Spinal cord (tissue), 10 donors: ENCODE measurements at places on chromosomes 4 and X. TPM values are rescaled to one million over a fixed set of nuclear protein-coding genes. Genes with fewer than 3 reads are reported as not detected.

The SCML2 gene
- 5.8 TPM for total RNA-seq

The FRMD7 gene
- 0.59 TPM for total RNA-seq

DNA sequence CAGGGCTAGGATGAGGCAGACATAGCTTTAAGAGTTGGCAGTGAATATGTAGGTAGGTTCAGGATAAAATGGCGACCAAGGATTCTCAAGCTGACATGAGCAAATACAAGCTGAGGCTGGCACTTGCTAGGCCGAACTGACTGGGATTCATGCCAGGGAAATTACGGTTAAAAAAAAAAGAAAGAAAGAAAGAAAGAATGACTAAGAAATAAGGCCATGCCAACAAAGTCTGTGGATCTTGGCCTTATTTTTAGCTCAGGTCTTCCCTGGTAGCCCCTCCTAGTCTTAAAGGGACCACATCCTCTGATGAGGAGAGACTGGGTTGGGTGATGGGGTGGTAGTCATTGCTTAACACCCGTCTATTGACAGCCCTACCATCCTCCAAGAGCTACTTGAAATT, 64.4 kb upstream of the KLHL13 start:
- no peak for DNase-seq

GRCh38 chrX:13805241-13805640, 11.7 kb downstream of the GPM6B start:
- no peak for DNase-seq

DNA sequence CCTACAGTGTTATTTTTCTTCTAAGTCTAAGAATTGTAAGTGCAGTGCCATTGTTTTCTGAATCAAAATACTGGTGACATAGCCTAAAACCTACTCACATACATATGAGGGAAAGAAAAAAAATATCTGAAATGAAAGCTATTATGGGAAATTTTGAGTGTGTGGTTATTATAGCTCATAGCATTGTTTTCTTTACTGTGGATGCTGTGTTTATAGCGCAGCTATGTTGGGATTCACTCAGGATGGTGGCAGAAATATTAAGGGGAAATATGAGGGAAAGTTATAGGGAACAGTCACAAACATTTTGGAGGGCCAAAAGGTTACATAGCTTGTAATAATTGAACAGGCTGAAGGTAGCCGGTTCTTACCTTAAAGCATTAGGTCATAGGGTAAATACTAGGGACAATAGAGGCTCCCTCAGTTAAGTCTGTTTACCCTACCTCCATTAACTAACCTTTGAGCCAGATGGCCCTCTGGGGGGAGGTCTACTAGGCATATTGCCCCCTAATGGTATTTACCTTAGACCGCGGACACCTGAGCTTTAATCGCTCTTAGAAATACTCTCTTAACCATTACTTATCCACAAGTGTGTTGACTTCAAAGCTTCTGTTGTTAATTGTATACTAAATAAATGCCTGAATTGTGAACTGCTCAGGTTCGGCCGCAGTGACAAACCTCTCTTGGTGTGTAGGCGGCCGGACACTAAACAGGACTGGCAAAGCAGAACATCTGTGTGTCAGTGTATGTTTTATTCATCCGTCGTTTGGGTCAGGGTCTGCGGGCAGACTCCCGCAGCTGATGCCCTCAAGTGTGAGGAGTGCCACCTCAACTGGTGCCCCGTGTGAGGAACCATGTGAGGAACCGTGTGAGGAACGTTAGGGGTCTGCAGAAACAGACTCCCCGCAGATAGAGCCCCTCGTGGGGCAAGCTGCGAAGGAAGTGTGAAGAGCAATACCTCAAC, 21.3 kb upstream of the SULT1B1 start:
- DNase-seq, result no peak

DNA sequence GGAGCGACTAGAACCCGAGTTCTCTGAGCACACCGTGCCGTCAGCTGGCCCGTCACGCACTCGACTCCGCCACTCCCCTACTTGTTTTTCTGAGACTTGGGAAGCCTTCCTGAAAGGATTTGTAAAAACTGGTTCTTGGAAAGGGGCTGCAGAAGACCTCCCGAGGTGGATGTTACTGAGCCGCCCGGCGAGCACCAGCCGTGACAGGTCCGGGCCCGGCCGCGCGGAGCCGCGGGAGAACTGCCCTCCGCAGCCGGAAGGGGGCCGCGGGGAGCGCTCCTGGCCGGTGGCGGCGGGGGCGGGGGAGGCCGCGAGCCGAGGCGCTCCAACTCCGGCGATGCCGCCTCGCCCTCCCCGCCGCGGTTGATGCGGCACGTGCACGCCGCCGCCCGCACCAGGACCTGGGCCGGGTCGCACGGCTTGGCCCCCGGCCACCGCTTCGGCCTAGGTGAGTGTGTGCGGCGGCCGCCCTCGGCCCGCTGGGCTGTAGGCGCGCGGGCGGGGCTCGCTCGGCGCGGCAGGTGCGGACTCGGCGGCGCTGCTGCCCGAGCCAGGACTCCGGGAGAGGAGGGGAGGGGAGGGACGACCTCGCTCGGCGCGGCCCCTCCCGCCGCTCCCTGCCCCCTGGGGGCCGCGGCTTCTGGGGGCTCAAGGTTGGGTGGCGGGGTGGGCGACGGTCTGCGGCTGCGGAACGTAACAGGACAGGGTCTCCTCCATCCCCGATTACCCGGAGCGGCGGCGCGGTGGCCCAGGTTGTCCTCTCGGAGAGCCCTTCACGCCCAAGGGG, 1.7 kb downstream of the SPRY1 start:
- DNase-seq, result no peak

GRCh38 chr4:108168671-108169523, at the start of gene LEF1:
TSS of gene LEF1 (minus strand) at chr4:108168932. CDS start at chr4:108167767, 1,165 bp downstream.
- no peak for DNase-seq

DNA sequence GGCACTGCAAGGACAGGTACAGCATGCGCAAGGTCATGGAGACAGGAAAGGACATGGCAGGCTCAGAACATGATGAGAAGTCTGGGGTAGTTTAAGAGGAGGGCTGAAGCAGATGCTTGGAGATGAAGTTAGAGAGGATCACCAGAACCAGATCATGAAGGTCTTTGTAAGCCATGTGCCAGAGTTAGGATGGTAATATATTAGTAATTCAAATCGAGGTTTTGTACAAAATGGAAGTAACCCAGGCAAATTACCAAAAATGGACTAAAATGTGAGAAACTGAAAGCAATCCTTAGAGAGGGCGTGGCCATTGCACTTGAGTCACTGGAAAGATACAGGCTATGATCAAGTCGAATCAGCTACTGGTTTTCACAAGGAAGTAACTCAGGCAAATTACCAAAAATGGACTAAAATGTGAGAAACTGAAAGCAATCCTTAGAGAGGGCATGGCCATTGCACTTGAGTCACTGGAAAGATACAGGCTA, 13.5 kb downstream of the RXFP1 start:
- no peak for DNase-seq

DNA sequence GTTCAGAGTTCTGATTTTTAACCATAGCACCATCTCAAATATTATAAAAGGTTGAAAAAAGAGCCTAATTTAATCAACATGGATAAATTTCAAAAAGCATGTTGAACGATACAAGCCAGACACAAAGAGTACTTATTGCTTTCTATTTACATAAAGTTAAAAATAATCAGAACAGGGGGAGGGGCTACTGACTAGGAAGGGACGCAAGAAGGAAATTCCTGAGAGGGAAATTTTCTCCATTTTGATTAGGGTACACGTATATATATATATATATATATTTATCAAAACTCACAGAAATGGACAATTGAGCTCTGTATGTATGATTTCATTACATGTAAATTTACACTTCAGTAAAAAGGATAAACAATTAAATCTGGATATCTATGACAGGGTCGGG, 482 bp upstream of the MBTPS2 start:
- no peak for DNase-seq

GRCh38 chr4:166277853-166278252, 404.8 kb downstream of the TLL1 start:
- DNase-seq, result no peak

GRCh38 chrX:26670521-26670920, 454.6 kb downstream of the MAGEB5 start:
- no peak for DNase-seq

- DNase-seq, result no peak
Measured at GRCh38 chr4:26632916-26633315, 49.0 kb downstream of the TBC1D19 start.

- DNase-seq, result no peak
Measured at GRCh38 chrX:63686878-63687714, 97.9 kb downstream of the ARHGEF9 start.

- DNase-seq, result no peak
Measured at GRCh38 chrX:21933077-21933476, 7.4 kb upstream of the SMS start.
